Thymus (tissue), 14 donors: ENCODE measurements at places on chromosomes 2 and 18. TPM values are rescaled to one million over a fixed set of nuclear protein-coding genes. Genes with fewer than 3 reads are reported as not detected.

Gene VWA3B
- 3.2 TPM for total RNA-seq

- no peak for DNase-seq
- H3K4me3 ChIP-seq, result no peak overlapping the region
- H3K27me3 ChIP-seq, result no peaks in the 10 kb centered on the region
- H3K4me1 ChIP-seq, result peaks cover 34% of the 10 kb centered on the region
- H3K36me3 ChIP-seq, result peaks cover 3% of the 10 kb centered on the region
Measured at GRCh38 chr2:43215673-43216255, 10.6 kb downstream of the ZFP36L2 start.

- no peak overlapping the region for H3K27ac ChIP-seq
- H3K4me3 ChIP-seq, result no peak overlapping the region
- no peaks in the 10 kb centered on the region for H3K27me3 ChIP-seq
- no peaks in the 10 kb centered on the region for H3K36me3 ChIP-seq
- H3K4me1 ChIP-seq, result no peaks in the 10 kb centered on the region
- no peak for DNase-seq
Measured at GRCh38 chr18:33745151-33745795, 167.3 kb downstream of the ASXL3 start.

DNA sequence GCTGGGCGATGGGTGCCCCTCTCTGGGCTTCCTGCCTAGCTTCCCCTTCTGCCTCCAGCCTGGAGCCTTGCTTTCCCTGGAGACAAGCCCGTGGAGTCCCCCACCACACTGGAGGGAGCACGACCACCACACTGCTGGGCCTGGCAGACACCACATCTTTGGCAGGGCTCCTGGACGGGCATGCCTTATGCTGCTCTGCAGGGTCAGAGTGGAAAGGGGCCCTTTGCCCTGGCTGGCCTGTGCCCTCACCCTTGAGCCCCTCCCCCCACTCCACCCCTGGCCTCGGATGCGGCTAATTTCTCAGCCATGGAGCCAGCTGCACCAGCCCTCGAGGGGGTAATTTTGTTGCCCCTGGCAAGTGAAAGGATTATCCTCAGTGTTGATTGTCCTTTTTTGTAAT lies 194.5 kb downstream of the LOXHD1 start:
- no peaks in the 10 kb centered on the region for H3K4me1 ChIP-seq
- no peak overlapping the region for H3K27ac ChIP-seq
- no peaks in the 10 kb centered on the region for H3K36me3 ChIP-seq
- no peak for DNase-seq
- H3K27me3 ChIP-seq, result no peaks in the 10 kb centered on the region

Gene FOXI3
- 0.05 TPM for total RNA-seq

- peak overlapping the region; percentile 93 for H3K27ac ChIP-seq
- DNase-seq, result no peak
- no peaks in the 10 kb centered on the region for H3K36me3 ChIP-seq
- H3K4me3 ChIP-seq, result no peak overlapping the region
- no peaks in the 10 kb centered on the region for H3K27me3 ChIP-seq
- H3K4me1 ChIP-seq, result peaks cover 57% of the 10 kb centered on the region
Measured at GRCh38 chr2:234437642-234438304, 59.1 kb downstream of the ARL4C start.

Gene CDCA7
- 42.9 TPM for total RNA-seq

Gene CYTIP
- total RNA-seq, result 71.6 TPM

GRCh38 chr18:10063489-10063888 lies 149.7 kb downstream of the VAPA start:
- peaks cover 14% of the 10 kb centered on the region for H3K4me1 ChIP-seq
- DNase-seq, result no peak
- H3K27ac ChIP-seq, result no peak overlapping the region
- H3K27me3 ChIP-seq, result no peaks in the 10 kb centered on the region
- no peak overlapping the region for H3K4me3 ChIP-seq

DNA sequence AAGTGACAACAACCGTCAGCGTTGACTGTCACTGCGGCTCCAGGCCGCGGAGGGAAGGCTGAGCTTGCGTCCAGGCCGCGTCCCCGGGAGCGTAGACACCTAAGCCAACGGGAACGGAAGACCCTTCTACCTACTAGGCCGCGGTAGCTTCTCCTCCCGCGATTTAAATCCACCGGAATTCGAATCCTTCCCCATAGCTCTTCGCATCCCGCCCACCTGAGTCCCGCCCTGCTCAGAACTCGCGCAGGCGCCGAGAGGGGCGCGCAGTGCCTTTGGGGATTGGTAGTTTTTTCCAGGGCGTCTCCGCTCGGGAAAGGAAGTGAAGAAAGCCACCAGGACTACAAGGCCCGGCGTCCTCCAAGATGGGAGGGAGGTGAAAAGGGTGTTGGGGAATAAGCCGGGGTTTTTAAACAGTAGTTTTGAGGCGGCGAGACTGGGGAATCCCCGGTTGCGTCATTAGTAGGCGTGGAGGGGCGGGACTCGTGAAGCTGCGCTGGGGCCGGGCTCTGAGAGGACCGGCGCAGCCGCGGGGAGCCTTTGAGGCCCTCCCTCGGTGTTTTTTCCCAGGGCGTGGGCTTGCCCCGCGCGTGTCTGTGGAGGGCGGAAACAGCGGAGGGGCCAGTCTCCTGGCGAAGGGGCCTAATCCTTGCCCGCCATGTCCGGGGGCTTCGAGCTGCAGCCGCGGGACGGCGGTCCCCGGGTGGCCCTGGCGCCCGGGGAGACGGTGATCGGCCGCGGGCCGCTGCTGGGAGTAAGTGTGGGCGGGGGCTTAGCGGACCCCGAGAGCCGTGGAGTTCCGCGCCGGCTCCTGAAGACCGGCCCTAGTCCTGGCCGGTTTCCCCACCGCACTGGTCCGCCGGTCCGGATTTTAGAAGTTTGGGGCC lies at the start of the genes APLF and FBXO48:
Gene APLF, plus strand, starts transcription at position 509 of the 884 bp plus-strand sequence. Its CDS starts 147 bp downstream, at position 656.
Gene FBXO48, minus strand, starts transcription at position 218 of the 884 bp plus-strand sequence. CDS start 2,149 bp downstream, outside the sequence.
- no peaks in the 10 kb centered on the region for H3K36me3 ChIP-seq
- H3K27ac ChIP-seq, result peak within 1 kb of the TSS; percentile 76
- H3K4me3 ChIP-seq, result peak within 1 kb of the TSS; percentile 84
- H3K27me3 ChIP-seq, result no peaks in the 10 kb centered on the region

Gene KIAA1328
- 6.1 TPM for total RNA-seq

- H3K36me3 ChIP-seq, result no peaks in the 10 kb centered on the region
- no peak overlapping the region for H3K27ac ChIP-seq
- no peak for DNase-seq
- H3K4me1 ChIP-seq, result no peaks in the 10 kb centered on the region
- H3K27me3 ChIP-seq, result no peaks in the 10 kb centered on the region
Measured at GRCh38 chr18:39713961-39714360, 2148.4 kb upstream of the CELF4 start.

- H3K4me1 ChIP-seq, result no peaks in the 10 kb centered on the region
- DNase-seq, result no peak
- H3K27ac ChIP-seq, result no peak overlapping the region
Measured at GRCh38 chr2:27977731-27978312, 87.3 kb downstream of the BABAM2 start.

GRCh38 chr2:219169930-219170654 lies at the start of gene SLC23A3:
TSS of gene SLC23A3 (minus strand) at chr2:219170029. CDS start at chr2:219169984, 45 bp downstream.
- H3K4me3 ChIP-seq, result no peak within 1 kb of the TSS
- DNase-seq, result no peak
- peaks cover 4% of the 10 kb centered on the region for H3K4me1 ChIP-seq
- H3K36me3 ChIP-seq, result peaks cover 35% of the 10 kb centered on the region
- no peaks in the 10 kb centered on the region for H3K27me3 ChIP-seq
